NCI-H1417 treated with DMSO at 0.1 percent for 48 hours (cell line): ENCODE measurements at places on chromosomes 12 and 14.

GRCh38 chr14:90649083-90649482 lies 167.1 kb downstream of the TTC7B start:
- no peak for DNase-seq

DNA sequence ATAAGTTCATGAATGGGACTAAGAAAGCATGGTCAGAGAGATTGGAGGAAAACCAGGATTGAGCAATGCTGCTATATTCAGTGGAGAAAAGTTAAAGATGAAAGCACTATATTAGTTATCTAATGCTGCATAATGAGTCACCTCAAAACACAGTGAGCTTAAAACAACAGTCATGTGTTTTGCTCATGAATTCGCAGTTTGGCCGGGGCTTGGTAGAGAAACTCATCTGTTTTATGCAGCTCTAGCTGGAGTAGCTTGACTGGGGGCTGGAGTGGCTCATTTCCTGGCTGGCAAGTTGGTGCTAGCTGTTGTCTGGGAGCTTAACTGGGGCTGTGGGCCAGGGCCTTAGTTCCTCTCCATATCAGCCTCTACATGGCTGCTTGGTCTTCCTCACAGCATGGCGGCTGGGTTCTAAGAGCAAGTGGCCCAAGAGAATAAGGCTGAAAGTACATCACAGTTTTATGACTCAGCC lies 90.1 kb downstream of the ADCK1 start:
- no peak for DNase-seq

DNA sequence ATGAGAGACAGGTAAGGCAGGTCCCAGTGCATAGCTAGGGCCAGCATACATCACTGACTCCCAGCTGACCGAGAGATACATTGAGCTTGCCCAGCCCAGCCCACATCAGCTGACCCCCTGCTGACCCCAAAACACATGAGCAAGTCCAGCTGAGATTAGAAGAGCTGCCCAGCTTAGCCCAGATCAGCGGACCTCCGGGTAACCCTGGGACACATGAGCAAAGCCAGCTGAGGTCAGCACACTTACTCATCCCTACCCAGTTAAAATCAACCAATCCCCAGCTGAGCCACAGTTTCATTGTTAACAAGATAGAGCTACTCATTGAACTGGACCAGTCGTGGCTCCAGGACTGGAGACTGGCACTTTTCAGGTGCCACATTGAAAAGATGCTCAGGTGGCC lies 21.8 kb upstream of the FBXO34 start:
- no peak for DNase-seq

GRCh38 chr14:103113774-103114173 lies 9.5 kb upstream of the TNFAIP2 start:
- no peak for DNase-seq

- DNase-seq = no peak
Measured at GRCh38 chr14:59299731-59300130, 111.3 kb downstream of the DAAM1 start.
